SJCRH30 (cell line): ENCODE measurements at places on chromosomes 4 and X.

DNA sequence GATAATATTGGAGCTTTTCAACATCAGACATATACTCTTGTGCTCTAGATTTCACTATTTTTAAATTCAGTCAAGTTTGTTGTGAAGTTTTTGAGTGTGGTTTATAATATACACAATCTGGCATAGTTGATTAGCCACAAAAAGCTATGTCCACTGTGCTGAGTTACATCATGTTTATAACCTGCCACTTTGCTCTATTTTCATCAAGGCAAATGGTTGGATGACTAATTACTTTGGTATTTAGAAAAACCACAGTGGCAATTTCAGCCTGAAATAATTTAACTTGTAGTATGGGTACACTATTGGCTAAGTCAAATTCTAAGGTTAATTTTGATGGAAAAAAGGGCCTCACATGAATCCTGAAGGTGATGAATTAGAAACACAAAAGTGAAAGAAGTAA lies 262.6 kb downstream of the C4orf33 start:
- DNase-seq = peak; percentile 47

GRCh38 chr4:154073107-154073822 lies 284.4 kb upstream of the SFRP2 start:
- no peak for DNase-seq

- no peak for DNase-seq
These were observed 1183.4 kb upstream of the PCDH7 start for GRCh38 chr4:29536745-29537144.

DNA sequence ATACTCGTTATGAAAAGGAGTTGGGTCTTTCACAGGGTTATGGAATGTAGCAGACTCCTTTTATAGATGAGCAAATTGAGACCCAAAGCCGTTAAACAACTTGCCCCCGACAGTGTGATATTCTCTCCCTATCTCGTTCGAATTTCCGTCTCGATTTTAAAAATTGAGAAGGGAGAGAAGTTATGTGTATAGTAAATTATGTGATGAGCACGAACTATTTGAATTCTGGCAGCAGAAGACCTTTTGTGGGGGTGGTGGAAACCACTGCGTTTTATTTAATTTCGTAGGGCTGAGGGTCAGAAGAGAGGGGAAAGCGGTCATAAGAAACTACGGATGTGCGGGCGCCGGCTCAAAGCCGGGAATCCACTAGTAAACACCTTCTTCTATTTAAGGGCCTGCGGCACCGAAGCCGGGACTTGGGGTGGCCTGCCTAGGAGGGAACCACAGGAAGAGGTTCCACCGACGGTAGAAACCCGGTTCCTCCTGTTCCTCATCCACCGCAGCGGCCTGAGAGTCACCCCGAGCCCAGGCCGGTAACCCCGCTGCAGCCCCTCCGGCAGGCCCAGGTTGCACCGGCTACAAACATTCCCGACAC lies 1.5 kb upstream of the DDX3X start:
- no peak for DNase-seq

DNA sequence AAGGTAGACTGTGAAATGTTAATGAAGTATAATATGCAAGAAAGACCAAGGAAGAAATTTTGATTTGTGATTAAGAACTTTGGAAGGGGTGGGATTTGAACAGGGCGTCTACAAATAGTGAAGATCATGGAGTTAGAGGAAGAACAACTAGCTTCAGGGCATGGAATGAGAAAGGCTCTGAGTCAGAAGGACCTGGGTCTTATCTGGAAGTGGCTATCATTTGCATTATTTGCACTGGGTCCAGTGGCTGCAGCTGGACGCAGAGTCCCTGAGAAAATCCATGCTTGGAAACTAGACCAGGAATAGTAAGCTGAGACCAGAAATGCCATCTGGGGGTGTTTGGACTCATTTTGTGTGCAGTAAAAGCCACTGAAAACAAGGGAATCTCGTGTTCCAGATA lies 4.3 kb upstream of the LIMCH1 start:
- DNase-seq = no peak

GRCh38 chr4:18935659-18936345 lies 914.2 kb upstream of the LCORL start:
- no peak for DNase-seq

DNA sequence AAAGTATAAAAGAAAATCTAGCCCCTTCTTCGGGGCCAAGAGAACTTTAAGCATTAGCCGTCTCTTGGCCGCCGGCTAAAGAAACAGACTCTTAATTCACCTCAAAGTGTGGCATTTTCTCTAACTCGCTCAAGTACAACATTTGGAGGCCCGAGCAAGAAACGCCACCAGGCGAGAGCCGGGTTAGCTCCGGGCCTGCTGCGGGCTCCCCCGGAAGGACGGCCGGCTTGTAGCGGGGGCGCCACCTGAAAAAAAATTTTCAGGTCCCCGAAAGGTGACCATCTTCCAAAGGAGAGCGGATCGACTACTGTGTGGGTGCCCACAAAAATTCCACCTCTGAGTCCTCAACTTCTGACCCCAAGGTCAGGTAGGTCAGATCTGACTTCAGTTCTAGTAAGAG lies 156.0 kb downstream of the DEFB131A start:
- DNase-seq = no peak

DNA sequence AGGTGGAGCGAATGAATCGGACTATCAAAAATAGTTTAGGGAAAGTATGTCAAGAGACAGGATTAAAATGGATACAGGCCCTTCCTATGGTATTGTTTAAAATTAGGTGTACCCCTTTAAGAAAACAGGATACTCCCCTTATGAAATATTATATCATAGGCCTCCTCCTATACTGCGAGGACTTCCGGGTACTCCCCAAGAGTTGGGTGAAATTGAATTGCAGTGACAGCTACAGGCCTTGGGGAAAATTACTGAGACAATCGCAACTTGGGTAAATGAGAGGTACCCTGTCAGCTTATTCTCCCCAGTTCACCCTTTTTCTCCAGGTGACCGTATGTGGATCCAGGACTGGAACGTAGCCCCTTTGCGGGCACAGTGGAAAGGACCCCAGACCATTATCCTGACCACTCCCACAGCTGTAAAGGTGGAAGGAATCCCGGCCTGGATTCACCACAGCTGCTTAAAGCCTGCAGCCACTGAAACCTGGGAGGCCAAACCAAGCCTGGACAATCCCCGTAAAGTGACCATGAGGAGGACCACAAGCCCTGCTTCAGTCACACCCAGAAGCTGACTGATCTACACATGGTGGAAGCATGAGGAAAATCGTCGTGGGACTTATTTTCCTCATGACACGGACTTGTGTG lies 1138.1 kb downstream of the ARAP2 start:
- DNase-seq = no peak

GRCh38 chr4:170589597-170590191 lies 499.9 kb upstream of the AADAT start:
- peak; percentile 18 for DNase-seq

DNA sequence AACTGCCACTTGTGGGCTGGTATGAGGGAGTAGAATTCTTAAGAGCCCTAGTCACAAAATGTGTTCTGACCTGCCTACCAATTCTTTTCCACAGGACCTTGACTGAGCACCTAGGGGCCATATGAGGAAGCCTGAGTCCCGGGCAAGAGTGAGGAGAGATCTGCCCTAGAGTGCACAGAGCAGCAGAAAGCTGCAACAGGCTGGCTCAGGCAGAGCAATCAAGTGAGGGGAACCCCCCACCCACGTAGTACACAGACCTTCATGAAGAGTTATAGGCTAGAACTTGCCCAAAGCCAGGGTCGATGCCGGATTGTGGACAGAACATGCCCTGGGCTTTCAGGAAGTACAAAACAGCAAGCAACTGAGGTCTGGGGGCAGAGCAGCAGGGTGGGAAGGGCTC lies 117.0 kb downstream of the SPOCK3 start:
- no peak for DNase-seq

DNA sequence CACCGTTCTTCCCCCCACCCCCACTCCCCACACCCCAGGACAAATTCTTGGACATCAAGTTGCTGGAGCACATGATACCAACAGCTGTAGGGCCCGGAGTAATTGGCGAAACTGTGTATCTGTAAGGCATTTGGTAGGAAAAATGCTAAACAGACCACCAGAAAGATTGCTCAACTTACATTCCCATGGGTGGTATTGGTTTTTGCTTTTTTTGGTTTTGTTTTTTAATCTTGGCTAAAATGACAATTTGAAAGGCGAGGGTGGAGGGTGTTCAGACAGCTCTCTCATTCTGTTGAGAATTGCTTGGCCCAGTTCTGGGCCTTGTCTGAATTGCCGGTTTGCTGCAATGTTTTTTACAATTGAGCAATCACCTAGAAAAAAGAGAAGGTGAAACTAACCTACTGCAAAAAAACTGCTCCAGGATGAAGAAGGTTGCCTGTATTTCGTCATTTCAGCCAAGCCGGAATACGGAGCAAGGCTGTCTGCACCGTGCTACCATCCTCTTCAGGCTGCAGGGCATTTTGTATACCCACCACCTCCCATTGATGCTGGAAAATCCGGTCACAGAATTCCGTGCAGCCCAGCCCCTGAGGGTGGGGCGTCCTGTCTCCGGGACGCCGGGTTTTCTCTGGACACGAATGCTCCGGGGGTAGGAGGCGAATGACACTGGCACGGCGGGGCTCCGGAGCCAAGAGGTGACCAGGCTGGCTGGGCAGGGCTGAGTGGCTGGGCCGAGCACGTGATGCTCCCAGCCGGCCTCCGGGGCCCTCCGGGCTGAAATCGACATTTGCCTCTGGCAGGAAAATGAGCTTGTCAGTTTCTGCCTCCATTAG lies at the start of gene CLCN4:
TSS of gene CLCN4 (plus strand) at position 777 of the 833 bp plus-strand sequence. CDS start 28,058 bp downstream, outside the sequence.
- DNase-seq = peak; percentile 91

DNA sequence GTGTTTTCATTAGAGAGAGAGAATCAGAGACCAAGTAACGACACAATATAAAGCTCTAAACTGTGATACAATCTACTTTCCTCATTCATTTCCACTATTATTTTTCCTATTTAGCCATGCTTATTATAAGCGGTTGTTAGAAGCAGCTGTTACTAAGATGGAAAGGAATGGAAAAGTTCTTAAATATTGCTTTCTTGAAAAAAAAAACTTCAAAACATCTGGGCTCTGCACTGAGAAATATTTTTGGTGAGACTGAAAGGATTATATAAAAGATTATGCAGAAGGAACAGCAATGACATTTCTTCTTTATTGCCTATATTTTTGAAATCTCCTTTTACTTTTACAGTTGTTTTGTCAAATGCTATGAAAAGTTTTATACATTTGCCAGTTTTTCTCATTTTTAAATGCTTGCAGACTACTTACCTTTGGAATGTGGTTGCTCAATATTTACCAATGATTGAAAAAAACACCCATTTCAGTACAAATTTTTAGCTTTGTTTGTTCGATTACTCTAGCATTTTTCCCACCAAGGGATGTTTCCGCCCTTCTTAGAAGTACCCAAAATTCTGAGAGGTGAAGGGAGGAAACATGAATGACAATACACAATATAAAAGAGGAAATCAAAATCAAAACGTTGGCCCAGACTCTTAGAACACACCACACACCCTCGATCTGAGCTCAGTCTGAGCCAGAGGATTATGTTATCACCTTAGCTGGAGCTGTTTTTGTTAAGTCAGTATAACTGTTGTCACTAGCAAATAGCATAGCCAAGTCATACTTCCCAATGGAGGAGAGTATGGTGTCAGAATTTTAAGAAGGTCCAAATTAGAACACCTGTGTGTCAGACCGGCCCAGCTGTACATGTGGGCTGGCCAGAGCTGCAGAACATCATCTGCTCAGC lies 18.4 kb downstream of the DKK2 start:
- DNase-seq = no peak

DNA sequence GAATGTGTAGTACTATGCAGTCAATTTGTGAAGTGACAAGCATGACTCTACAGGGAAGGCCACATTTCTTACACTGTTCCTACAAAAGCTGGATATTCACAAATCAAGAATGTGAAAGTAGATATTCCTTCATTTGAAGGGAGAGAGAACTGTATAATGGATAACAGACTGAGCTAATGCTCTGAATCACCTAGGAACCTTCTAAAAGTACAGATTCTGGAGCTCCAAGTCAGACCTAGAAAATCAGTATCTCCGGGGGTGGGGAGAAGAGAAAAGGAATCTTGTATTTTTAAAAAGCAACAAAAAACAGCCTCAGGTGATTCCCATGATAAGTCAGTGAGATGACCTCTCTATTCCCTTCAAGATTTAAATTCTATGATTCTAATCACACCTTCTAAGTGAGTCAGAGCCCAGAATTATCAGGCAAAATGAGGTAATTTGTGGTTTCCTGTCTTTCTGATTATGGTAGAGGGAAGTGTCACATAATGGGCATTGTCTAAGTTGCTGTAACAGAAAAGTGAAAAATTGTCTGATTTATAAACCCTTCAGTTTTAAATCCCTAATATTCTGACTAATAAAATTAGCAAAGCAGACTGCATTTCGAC lies 80.9 kb downstream of the IL21 start:
- DNase-seq = no peak

DNA sequence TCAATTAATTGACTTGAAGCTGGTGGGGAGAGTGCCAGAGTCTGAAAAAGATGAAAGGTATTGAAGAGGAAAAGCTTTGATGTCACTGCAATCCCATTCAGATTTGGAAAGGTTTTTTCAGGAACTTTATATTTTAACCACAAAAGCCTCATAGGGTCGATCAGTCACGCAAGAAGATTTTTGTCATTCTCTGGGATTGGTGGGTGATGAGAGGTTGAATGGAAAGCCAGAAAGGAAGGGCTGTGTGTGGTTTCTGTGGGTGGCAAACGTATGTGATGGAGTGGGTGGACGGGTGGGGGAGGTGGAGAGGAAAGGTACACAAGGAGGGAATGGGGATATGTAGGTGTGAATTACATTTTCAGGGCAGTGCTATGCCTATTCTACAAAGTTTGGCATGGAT lies 173.8 kb upstream of the SCML1 start:
- no peak for DNase-seq

DNA sequence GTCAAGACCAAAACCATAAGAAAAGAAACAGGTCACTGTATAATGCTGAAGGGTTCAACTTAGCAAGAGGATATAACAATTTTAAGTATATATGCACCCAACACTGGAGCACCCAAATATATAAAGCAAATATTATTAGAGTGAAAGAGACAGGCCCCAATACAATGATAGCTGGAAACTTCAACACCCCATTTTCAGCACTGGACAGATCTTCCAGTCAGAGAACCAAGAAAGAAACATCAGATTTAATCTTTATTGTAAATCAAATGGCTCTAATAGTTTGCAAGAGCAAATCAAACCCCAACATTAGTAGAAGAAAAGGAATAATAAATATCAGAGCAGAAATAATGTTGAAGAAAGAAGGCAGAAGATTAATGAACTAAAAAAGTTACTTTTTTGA lies 36.2 kb downstream of the MAGED4 start:
- DNase-seq = no peak

DNA sequence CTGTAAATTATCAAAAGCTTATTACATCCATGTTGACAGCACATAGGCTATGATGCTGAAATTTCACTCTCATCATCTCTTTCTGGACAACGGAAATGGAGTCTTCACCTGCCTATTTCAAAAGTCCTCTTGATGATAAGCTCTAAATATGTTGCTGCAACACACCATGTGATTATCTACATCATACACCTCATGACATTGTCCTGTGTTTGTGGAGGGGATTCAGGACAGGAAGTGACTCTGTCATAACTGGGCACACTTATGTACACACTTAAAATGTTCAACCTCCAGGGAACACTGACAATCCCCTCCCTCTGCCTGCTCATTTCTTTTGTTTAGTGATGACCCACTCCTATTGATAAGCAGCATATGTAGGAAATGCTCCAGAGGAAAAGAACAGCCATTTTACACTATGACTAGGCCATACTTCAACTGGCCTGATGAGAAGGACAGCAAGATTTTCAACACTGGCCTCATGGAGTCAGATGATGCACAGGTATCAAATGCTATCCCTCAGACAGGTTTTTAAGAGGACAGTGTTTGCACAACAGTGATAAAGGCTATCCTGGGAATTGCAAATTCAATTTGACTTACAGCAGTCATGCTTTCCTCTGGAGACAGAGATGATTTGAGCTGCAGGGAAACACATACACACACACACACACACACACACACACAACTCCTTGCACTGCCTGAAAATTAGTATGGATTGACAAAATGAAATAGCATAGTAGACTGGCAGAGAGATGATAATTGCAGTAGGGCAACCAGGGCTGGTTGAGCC lies 163.3 kb upstream of the RASGEF1B start:
- no peak for DNase-seq
